H54 (cell line): ENCODE measurements at places on chromosomes 6 and 20.
A peak's percentile ranks its signal among the peaks of the same experiment; 100 is the strongest.

DNA sequence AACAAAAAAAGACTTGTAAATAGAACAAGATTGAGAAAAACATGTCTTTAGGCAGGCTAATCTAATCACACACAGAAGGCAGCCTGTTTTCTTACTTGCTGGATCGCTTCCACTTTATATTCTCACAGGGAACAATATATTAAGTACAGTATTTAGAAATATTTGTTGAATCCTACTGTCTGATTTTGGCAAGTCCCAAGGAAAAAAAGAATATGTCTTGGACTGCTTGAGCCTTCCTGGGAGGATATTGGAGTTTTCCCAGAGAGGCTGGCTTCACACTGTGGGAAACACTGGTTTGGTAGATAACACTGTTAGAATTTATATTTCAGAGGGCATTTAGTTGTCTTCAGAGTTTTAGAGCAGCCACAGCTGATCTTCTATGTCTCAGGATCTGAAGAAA lies 229.7 kb downstream of the PRL start:
- no peak for DNase-seq

DNA sequence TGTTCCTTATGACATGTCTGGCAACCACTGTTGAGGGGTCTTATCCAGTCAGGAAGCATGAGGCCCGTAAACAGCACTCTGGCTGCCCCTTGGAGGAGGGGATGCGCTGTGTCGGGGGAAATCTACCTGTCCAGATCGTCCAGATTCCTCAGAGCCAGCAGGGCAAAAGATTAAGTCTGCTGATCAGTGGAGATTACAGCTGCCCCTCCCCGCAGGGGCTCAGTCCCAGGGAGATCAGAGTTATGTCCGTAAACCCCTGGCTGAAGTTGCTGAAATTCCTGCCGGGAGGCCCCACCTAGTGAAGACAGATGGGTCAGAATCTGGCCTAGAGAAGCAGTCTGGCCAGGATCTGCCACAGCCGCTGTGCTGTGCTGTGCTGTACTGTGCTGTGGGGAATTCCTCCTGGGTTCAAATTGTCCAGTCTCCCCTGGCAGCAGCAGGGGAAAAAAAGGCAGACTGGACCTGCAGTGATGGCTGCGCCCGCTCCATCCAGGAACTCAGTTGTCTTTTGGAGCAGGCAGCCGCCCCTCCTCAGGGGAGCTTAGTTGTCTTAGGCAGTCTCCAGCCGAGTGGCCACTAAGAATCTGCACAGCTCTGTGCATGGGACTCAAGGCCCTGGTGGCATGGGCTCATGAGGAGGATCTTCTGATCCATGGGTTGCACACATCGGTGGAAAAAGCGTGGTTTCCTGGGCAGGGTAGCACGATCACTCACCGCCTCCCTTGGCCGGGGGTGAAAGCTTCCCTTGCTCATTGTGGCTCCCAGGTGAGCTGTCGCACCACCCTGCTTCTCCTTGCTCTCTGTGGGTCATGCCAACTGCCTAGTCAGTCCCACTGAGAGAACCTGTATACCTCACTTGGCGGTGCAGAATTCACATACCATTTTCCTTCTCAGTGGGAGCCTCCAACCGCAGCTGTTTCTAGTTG lies 1368.8 kb upstream of the ADGRB3 start:
- no peak for DNase-seq

- DNase-seq = no peak
These were observed 29.6 kb downstream of the DSE start for GRCh38 chr6:116400328-116400727.

- DNase-seq = no peak
These were observed 54.7 kb downstream of the CDC5L start for GRCh38 chr6:44442236-44442635.

GRCh38 chr6:150977281-150977680 lies 111.8 kb downstream of the MTHFD1L start:
- no peak for DNase-seq

DNA sequence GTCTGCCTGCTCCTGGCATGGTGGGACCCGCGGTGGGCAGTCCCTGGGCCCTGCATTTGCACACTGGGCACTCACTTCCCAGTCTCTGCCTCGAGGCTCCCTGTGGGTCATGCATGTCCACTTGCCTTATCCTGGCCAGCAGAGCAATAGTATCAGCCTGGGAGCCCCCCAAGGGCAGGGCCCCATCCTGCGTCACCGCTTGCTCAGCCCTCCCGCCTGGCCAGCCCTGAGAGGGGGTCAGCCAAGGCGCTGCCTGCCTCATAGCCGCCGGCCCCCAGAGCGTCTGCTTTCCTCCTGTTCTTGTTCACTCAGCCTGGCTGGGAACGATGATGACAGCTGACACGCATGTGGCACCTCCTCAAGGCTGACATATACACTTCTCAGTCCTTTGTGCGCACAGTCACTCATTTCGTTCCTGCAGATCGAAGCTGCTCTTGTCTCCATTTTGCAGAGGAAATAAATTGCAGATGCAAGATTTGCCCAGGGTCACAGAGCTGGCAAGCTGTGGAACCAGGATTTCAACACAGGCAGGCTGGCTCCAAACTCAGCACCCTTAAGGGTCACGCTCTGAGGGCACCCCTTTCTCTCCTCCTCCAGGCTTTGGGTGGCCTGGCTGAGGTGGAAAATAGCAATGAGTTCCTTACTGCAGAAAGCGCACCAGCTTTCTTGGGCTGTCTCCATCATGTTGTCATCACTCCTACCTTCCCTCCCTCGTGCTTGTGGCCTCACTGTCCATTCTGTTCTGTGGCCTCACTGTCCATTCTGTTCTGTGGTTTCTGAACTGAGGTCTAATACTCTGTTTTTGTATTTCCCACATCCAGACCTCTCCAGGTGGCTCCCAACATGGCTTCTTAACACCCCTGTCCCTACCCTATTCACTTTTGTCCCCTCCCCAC lies 17.2 kb downstream of the KCNK17 start:
- DNase-seq = no peak

- no peak for DNase-seq
These were observed 49.4 kb upstream of the FAM135A start for GRCh38 chr6:70363741-70364493.

DNA sequence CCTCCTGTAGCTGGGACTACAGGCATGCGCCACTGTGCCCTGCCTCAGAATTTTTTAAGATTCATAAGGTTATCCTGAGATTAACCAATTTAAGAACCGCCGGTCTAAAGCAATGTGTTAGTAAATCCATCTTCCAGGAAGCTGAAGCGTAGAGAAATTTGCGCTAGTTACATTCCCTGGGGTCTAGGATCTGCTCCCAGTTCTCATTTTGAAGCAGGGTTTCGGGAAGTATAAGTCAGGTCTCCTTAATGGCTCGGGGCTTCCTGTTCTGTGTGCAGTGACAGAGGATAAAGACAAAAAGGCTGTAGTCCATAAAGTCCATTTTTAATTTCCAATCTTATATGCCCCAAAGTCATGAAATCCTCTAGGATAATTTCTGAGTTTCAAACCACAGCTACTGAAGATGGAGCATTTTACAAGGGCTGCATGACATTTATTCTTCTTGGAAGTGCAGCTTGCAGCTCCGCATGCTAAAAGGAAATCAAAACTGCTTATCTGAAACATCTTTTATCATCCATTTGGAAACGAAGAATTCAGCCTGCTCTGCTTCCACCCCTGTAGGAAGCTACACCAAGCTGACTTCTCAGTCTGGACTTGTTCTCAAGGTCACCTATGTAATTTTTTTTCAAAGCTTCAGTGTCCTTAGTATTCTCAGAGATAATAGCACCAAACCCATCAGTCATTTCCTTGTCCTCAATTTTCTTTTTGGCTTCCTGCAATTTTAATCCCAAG lies 326.1 kb downstream of the PRL start:
- DNase-seq = no peak

- no peak for DNase-seq
These were observed 72.7 kb downstream of the GINS1 start for GRCh38 chr20:25480156-25480555.

- no peak for DNase-seq
These were observed 4.9 kb upstream of the PTK6 start for GRCh38 chr20:63542031-63542559.

DNA sequence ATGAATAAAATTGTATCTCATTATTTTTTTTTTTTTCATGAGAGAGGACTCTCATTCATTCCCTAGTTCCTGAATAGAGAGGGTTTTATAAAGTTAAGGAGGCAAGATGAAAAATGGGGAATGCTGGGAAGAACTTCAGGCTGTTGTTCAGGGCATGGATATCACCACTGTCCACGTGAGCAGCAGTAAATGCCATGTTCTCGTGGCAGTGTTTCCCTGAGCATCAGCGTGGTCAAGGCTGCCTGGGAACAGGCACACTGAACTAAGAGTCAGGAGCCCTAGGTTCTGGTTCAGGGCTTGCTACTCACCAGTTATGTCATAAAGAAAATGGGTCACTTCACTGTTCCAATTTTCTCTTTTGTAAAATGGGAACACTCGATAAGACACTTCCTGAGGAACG lies 93.2 kb downstream of the MAN1A1 start:
- DNase-seq = no peak

DNA sequence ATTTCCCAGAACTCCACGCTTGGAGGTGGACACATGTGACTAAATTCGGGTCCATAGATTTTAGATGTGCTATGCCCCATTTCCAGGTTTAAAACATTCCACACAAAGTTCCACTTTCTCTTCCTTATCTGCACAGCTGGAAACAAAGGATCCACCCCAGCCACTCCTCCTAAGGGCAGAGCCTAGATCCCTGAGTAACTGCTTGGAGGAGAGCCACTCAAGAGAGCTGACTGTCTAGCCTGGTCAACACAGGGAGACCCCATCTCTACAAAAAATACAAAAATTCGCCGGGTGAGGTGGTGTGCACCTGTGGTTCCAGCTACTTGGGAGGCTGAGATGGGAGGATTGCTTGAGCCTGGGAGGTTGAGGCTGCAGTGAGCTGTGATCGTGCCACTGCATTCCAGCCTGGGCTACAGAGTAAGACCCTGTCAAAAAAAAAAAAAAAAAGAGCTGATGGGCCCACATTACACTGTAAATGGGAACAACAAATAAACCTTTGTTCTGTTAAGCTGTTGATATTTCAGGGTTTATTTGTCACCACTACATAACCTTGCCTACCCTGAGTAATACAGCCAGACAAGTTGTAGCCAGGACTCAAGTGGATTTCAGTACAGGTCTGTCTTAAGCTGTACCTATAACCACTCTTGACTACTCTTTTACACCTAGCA lies 25.8 kb upstream of the SNRPC start:
- no peak for DNase-seq

DNA sequence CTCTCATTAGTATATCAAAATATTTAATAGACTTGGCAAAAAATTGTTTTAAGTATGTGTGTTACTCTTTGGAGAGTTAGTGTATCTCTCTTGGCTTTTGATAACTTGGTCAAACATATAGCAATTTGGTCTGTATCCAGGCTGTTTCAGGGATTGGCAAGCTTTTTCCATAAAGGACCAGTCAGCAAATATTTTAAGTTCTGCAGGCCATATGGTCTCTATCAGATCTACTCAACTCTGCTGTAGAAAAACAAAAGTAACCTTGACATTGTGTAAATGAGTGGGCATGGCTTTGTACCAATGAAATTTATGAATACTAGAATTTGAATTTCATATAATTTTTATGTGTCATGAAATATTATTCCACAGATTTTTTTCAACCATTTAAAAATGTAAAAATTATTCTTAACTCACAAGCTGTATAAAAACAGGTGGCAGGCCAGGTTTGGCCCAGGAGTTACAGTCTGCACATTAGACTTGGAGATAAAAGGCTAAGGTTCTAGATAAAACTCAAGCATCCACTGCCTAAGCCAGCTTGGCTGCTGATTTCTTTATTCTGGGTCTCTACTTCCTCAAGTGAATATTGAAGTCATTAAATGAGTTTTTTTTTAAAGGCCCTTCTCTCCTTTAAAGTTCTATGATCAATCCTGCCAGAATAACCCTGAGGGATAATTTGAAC lies 13.7 kb downstream of the GSTA4 start:
- no peak for DNase-seq

DNA sequence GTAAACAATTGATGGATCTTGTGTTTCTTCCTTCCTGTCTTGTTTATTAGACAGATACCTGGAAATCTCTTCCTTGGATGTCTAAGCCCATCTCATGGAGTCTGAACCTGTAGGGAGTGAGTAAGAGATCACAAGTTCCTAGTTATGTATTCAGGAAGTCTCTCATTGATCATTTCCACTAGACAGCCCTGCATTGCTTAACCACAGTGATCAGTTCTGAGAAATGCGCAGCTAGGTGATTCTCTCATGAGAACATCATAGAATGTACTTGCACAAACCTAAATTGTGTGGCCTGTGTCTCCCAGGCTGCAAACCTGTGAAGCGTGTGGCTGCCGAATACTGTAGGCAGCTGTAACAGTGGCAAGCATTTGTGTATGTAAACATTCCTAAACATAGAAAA lies 39.1 kb downstream of the FAM120B start:
- DNase-seq = no peak

- DNase-seq = no peak
These were observed 1349.8 kb upstream of the GJE1 start for GRCh38 chr6:140782941-140783340.

DNA sequence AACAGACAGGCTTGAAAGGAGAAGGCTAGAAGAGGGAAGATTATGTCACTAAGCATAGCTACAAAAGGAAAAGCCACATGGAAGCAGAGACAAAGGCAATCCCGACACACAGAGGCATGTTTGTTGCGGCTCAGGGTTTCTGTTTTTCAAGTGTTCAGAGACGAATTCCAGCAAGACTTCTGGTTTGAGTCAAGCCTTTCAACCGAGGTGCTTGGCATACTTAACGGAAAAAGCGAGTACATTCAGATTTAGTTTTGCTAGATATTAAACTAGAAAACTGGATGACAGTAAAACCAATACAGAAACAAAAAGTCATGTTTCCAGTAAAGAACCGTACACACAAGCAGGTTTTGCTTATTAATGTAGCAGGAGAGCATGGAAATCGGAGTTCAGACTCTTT lies 27.2 kb downstream of the MCUR1 start:
- DNase-seq = no peak

GRCh38 chr6:81997090-81997926 lies 244.8 kb upstream of the TENT5A start:
- no peak for DNase-seq

- no peak for DNase-seq
These were observed 7.9 kb downstream of the LBP start for GRCh38 chr20:38354227-38354626.

- DNase-seq = peak; percentile 72
These were observed 2.8 kb upstream of the FANCE start for GRCh38 chr6:35449287-35449881.

DNA sequence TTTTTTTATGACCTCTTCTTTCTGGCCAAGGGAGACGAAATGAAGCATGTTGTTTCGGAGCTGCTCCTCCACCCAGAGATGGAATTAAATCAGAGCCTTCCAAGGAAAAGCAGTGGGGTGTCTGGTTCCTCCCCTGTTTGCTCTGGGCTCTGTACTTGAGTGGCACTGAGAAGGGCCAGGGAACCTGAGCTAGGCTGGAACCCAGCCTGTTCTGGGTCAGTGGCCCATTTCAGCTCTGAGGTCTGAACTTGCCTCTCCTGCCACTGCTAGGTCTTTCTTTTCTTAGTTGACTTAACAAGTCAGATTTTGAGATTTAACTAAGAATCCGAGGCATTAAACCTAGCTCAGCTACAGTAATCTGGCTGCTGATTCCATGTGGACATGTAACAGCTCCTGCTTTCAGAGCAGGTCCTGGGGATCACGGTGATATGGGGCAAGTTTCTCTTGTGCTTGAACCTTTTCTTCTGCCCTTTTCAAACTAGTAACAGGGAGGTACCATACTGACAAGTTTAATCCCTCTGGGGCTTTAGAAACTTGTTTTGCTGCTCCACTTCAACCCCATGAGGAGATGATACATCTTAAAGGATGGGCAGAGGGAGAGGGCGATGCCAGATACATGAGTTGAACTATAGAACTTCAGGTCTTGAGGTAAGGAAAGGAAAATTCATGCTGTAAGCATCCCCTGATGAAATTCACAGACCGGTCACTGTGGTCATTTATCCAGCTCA lies 101.1 kb downstream of the SLC24A3 start:
- no peak for DNase-seq
